ENCODE measurements at places on chromosomes 4 and X. TPM values are rescaled to one million over a fixed set of nuclear protein-coding genes. Genes with fewer than 3 reads are reported as not detected.

DNA sequence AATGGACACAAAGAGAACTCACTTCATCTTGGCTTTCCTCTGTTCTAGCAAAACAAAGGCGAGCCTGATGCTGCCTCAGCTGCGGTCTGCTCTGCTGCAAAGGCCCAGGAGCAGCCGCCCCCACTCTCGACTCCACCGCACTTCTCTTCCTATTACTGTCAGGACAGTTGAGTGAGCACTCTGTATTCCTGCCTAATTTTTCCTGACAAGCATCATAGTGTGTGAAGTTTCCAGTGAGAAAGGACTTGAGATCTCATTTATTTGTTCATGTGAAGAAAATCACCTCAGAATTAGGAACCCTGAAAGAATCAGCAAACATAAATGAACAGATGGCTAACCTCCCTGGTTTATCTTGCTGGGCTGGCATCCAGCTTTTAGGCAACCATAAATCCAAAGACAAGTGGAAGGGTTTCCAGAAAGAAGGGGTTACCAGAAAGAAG is 15.6 kb downstream of the SCARB2 start:
- DNase-seq = peak; percentile 57

GRCh38 chr4:138275963-138276621 is 33.9 kb upstream of the SLC7A11 start:
- DNase-seq = no peak

GRCh38 chrX:136674270-136674985 is 26.5 kb downstream of the CD40LG start:
- no peak for DNase-seq

GRCh38 chr4:115678425-115678941 is 565.1 kb upstream of the NDST4 start:
- DNase-seq = no peak

GRCh38 chr4:42547805-42548204 is 109.1 kb downstream of the ATP8A1 start:
- DNase-seq = no peak

DNA sequence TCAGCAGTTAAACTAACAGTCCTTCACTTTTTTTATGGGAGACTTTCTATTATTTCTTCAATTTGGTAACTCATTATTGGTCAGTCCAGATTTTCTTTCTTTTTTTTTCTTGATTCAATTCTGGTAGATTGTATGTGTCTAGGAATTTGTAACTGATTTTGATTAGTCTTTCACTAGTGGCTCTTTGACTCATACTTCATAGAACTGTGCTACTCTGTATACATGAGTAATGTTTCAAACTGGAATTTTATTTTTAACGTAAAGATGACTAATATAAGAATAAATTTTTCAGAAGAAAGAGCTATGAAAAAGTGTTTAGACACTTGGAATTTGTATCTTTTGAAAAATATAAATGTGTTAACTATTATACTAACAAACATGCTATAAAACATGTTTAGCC is 813.0 kb downstream of the TRAM1L1 start:
- no peak for DNase-seq

- DNase-seq = no peak
Measured at GRCh38 chr4:78749972-78750727, 26.0 kb upstream of the BMP2K start.

DNA sequence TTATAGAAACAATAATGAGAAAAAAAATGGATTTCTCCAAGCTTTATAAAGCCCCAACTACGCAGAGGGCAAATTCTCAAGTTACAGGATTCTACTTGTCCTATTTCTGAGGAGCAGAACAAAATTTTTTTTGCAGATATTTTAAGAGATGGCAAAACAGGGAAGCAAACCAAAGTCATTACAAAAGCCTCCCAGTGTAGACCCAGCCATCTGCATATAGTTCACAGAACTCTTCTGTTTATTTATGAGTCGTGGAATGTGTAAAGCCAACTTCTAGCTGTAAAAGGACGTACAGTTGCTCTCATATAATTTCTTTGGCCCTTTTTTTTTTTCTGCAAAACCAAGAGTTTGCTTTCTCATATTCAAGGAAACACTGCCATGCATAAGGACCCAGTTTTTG is 120.4 kb downstream of the PCDH7 start:
- DNase-seq = no peak

DNA sequence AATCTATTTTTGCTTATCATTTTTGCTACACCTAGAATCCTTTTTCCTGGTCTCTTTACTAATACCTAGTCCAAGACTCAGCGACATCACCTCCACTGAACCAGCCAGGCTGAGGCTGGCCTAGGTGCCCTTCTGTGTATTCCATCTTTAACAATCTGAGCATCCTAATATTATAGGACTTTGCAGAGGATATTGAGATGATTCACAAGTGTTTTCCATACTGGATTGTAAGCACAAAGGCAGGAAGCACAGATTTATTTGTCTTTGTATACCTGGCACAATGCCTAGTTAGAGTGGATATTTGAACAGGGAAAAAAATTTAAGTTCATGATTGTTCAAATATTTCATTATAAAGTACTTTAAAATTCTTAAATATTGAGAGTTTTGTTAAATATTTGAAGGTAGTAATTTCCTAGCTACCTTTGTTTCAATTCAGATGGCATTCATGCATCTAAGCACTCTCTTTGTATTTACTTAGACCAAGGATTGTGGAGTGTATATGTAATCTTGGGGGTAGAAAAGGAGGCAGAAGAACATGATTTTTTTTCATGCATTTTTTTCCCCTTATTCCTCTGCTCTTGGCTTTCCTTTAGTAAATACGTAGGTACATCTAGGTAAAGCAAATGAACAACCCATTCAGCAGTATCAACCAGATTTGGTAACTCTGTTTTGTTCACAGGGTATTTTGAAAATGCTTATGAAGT is 18.4 kb downstream of the SMARCA5 start:
- no peak for DNase-seq

Gene SPANXC
- not detected for total RNA-seq

Gene RELL1
- 19.3 TPM for total RNA-seq
